Occipital lobe (tissue), 3 donors: ENCODE measurements at places on chromosomes 11 and 22.

- no peak for DNase-seq
Measured at GRCh38 chr11:126339073-126339862, 16.2 kb upstream of the ST3GAL4 start.

DNA sequence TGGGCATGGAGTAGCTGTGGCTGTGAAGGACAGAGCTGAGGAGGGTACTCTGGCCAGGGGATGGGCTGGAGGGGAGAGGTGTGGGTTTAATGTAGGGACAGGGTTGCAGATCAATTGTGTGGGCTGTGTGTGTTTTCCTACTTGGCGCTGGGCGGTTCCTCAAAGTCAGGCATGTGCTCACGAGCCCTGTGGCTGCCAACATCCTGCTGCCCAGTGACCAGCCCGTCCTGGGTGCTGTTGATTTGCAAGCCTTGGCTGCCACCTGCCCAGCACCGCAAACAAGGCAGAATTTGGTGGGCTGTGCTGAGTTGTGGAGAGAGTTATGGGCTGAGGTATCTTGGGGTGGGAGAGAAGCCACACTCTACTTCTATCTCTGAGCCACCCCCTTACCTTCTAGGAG lies 69.2 kb downstream of the SCN3B start:
- no peak for DNase-seq

DNA sequence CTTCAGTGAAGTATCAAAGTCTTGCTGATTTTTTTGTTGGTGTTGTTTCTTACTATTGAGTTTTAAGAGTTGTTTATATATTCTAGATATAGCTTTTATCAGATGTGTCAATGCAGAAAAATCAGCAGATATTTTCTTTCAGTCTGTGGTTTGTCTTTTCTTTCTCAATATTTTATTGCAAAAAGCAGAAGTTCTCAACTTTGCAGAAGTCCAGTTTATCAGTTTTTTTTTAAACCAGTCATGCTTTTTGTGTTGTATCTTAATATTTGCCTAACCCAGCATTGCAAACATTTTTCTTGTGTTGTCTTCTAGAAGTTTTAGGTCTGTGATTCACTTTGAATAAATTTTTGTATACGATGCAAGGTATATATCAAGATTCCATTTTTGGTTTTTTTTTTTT lies 7.0 kb downstream of the ASRGL1 start:
- no peak for DNase-seq

GRCh38 chr11:43497144-43497543 lies 138.4 kb downstream of the TTC17 start:
- no peak for DNase-seq

- no peak for DNase-seq
Measured at GRCh38 chr11:59187035-59187434, 15.1 kb downstream of the DTX4 start.

- DNase-seq, result no peak
Measured at GRCh38 chr11:77024745-77025144, 9.5 kb upstream of the B3GNT6 start.

DNA sequence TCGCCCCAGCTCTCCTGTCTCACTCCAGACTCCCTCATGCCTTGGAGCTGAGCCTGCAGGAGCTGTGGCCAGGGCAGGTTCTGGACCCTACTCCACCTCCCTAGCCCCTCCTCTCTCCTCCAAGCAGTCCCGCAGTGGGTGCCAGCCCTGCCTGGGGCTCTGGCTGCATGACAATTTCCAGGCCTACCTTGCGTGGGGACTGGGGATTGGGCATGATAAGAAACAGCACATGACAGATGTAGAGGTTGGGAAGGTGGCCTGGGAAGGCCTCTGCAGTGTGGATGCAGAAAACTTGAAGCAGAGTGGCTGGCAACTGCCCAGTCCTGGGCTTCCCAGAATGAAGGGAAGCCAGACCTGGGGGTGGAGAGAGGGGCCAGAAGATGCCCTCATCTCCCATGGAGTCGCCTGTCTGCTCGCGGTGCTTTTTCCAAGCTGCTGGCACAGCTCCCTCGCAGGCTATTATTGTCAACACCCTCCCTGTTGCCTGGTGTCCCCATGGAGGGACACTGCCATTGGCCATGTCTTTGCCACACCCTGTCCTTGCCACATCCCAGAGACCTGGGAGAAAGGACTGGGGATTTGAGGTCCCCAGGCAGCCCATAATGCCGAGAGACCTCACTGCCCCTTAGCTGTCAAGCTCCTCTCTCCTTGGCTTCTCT lies 48.9 kb upstream of the CDON start:
- no peak for DNase-seq

DNA sequence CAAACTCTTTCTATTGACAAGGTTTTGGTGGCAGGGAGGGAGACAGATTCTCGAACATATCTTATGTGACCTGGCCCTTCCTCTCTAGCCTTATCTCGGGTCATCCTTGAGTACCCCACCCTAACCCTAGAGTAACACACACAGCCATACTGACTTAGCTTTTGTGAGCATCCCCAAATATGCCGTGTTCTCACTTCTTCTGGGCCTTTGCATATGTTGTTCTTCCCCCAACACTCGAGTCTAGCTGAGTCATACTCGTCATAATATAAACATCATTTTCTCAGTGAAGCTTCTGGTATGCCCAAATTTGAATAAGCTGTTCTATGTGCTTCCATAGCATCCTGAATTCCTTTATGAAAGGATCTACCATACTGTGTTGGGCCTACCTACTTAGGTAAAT lies 8.0 kb downstream of the TTC17 start:
- no peak for DNase-seq

- DNase-seq, result no peak
Measured at GRCh38 chr11:27174021-27174420, 133.4 kb downstream of the BBOX1 start.

DNA sequence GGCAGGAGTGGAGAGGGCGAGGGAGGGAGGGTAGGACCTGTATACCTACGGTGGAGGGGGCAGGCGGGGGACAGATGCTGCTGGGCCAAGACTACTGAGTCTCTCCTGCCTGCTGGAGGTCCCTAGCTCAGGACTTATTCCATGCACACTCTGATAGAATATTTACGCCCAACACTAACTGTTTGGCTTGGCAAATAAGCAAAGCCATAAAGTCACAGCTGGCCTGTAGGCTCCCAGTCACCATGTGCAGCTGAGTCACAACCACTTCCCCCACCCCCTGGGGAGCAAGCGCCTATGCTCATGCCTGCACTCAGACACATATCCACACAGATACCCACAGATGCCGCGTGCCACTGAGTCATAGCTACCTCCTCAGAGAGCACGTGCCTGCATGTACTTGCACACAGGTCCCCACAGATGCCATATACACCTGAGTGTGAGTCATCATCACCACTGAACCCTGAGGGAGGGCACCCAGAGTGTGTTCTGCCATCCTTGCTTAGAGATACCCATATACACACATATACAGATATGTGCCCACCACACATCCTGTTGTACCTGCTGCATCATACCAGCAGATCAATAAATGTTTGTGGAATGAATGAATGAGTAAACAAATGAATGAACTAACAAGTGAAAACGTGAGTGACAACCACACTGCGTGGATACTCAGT lies 95.8 kb downstream of the SWAP70 start:
- peak; percentile 74 for DNase-seq

DNA sequence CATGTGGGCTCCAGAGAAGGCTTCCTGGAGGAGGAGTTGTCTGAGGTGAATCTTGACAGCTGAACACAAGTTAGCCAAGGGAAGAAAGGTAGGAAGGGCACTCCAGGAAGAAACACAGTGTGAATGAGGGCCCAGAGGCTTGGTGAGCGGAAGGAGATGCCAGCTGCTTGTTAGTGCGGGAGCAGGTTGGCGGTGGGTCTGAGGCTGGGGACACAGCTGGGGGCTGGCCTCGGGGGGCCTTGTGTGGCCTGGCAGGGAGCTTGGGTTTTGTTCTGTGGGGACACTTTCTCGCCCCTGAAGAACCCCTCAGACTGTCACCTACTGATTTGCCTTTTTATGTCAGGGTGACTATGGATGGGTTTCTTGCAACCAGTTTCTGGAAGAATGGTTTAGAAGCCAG lies 160.0 kb downstream of the ST3GAL4 start:
- DNase-seq, result no peak

GRCh38 chr22:20775342-20775895 lies 1.5 kb downstream of the SERPIND1 start:
- no peak for DNase-seq

DNA sequence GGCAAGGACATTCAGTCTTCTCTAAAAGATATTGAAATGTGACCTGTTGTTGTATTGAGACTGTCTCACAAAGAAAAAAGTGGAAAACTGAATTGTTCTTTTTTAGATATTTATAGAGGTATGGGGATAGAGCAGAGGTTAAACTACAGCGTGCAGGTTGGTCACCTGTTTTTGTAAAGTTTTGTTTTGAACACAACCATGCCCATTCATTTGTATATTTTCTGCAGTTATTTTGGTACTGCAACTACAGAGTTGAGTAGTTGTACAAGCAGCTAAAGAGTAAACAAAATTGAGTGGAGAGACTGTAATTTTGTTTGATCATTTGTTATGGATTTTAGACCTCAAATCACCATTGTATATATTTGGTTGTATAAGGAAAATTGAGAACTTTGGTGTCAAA lies 11.3 kb downstream of the EED start:
- no peak for DNase-seq

- DNase-seq, result no peak
Measured at GRCh38 chr11:126405906-126406305, 50.4 kb downstream of the ST3GAL4 start.

DNA sequence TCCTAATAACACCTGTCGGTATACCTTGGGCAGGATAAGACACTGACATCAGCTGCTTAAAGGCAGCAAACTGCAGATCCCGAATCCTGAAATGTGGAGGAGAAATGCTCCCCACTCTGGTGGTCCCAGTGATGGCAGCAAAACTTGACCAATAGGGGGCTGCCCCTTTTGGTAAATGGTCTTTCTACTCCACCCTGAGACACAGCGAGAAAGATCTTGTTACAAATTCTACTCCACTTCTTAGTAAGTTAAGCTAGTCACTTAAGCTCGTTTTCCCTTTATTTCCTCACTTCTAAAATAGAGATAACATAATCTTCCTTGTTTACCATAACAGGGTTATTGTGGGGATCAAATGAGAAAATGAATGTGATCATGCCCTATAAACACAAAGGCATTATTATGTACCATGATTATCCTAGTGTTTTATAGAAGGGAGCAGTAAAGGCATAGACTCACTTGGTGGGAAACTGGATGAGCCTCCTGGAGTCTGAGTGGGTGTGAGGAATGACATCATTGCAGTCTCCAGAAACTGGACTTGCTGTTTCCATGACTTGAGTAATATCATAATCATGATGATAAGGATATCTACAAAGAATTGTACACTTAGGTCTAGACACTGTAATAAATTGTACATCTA lies 50.9 kb downstream of the ENDOD1 start:
- no peak for DNase-seq

DNA sequence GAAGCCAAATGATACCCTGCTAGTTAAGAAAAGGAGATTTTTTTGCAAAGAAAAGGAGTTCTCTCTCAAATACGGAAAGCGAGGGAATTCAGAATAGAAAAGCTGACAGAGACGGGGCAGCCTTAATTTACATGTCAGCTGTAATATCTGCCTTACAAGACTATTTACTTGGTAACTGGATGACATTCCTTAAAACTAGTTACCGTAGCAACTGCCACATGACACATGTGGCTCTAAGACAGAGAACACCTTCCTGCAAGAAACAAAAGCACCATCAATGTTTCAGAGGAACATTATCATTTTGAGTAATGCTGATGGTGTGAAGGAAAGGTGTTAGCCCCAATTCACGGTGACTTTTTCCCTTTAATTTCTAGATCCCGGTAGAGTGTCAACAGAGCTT lies 222.1 kb downstream of the LRRC4C start:
- no peak for DNase-seq

DNA sequence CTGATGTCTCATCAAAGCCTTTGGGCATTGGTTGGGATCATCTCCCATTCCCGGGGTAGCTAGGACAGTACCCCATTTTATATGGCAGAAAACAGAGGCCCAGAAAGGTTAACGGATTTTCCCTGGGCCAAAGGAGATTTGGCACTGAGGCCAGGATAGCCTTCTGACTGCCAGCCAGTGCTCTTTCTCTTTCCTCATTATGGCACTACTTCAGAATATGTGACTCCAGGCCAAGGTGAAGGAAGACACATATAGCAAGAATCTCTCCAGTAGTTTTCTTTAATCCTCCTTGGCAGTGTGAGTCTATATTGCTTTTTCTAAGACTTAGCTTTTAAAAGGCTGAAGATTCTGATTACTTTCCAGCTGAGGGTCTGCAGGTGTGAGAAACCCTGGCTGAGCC lies 94.8 kb upstream of the AMOTL1 start:
- no peak for DNase-seq

DNA sequence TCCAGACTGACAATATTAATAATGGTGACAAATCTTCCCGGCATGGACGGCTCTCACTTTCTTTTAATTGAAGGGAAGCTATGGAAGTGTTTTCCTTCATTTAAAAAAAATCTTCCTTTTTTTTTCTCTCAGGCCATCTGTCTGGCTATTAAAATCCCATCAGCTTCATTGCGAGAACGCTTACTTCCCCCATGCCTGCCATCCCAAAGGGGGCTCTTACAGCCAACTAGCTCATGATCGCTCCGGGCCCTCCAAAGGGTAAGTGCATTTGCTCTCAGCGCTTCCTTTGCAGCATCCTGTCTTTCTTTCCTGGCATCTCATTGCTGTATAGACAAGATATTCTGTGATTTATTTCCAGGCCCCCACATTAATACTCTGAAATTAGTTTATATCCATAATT lies 20.7 kb downstream of the CACNG2 start:
- DNase-seq, result no peak
